ENCODE measurements at places on chromosomes 4 and X.
A peak's percentile ranks its signal among the peaks of the same experiment; 100 is the strongest.

GRCh38 chrX:47175588-47175980 is 18.0 kb upstream of the UBA1 start:
- no peak for DNase-seq

DNA sequence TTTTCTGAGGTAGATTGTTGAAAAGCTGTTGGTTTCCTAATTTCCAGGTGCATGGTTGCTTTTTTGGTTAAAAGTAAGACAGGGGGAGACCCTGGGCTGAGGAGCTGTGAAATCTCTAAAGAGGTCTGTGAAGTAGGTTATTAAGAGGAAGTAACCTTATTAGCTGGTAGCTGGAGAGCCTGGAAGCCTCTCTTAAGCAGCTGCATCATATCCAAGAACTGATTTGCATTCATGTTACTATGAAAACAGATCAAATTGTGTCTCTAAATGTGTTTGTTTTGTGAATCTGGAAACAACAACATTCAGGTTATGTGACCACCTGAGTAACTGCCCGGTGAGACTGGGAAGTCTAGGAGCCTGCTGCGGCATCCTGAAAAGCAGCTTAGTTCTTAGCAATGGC is 54.1 kb downstream of the ARHGAP10 start:
- no peak for DNase-seq

DNA sequence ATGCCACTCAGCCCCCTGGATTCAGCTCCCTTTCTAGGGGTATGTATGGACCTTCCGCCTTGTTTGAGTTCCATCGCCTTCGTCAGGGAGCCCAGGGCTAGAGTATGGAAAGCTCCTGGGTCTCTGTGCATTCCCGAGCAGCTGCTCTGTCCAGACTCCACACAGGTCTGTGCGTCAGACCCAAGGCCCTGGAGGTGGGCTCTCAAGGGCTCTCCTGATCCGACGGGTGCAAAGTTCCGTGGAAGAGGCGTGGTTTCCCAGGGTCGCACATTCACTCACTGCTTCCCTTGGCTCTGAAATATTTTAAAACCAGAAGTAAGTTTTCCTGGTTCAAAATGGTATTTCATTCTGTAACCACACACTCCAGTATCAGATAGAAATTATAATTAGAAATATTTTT is 863.2 kb downstream of the TRIML1 start:
- no peak for DNase-seq

DNA sequence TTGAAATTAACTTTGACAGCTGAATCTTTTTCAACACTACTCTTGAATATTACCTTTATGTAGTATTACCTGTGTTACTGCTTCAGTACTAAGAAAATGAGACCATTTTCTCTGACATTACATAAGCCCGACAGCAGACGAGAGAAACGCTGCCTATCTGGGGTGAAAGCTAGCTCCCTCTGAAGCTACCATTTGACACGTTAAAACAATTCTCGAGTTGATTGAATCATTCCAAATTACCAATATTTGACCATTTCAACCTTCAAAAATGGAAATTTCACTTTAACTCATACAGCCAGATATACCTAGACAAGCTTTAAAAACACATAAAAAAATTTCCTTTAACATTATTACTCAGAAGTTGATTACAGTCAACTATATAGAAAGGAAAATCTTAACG is 836 bp downstream of the GPM6A start:
- peak; percentile 89 for DNase-seq

Data from spinal cord (tissue), 10 donors.